ENCODE measurements at places on chromosomes 13 and 19.
A peak's percentile ranks its signal among the peaks of the same experiment; 100 is the strongest.

DNA sequence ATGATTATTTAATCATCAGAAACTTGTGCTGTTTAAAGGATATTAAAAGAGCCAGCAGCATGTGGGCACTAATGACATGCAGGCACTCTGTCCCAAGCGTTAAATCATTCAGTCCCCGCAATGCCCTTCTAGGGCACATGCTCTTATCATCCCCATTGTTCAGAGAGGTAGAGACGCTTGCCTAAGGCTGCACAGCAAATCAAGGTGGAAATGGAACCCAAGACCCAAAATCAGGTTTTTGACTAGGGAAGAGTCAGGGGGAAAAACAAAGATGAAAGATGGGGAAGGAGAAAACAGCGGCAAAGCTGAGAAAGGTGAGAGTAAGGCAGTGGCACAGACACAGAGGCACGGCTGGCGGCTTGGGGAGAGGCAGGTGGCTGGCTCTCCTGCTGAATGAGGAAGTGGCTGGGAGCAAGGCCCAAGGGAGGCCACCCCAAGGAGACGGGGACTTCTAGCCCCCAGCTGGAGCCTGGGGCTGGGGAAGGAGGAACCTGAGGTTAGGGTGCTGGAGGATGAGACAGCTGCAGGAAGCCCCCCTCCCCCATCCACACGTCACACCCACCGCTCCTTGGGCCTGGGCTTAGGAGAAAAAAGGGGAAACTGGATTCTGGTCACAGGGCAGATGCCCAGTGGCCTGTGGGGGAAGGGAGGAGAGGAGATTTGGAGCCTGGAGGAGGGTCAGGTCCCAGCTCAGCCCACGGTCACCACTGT is 1.0 kb upstream of the TYROBP start:
- no peak for DNase-seq

- DNase-seq: no peak
Measured at GRCh38 chr19:15216363-15216762, 15.6 kb upstream of the NOTCH3 start.

DNA sequence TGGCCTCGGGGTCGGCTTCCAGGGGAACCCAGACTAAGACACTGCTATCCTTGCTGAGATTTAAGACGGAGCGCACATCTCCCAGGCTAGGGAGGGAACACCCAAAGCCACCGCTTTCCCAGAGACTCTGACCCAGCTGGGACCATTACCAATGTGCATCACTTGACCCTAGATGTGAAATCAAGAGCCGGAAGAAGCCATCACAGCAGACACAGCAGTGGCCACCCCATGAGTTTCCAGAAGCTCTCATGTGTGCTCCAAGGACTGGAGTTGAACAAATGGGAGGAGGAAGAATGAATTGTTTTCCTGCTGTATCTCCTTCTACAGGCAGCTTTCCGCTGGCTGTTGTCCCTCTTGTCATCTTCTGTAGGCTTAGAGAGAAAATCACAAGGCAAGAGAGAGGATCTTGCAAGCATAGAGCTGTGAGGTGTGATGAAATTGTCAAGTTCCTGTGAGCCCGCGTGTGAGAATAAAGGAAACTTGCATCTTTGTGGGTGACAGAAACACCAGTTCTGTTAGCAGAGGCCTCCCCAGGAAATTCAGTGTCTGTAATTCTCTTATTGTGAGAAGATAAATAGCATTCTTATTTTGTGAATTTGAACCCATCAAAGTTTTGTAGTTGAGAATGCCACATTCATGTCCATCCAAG is 711.8 kb downstream of the UQCRFS1 start:
- no peak for DNase-seq

DNA sequence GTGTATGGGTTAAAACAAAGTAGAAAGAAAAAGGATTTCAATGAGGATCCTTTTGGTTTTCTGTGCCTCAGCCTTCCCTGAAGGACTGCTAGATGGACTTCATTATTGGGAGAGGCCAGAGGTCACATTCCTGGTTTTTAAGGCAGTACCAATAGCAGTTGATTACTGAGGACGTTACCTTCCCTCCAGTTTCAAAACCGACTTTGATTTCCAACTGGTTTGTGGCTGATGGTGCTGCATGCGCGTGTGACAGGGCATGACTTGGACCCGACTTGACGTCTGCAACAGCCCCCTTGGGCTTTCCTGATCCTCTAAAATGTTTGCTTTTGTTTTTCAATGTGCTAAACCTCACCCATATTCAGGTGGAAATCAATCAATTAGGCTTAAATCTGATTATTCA is 314.3 kb upstream of the ARGLU1 start:
- DNase-seq: no peak

- no peak for DNase-seq
Measured at GRCh38 chr13:41017159-41017558, 2.0 kb downstream of the ELF1 start.

DNA sequence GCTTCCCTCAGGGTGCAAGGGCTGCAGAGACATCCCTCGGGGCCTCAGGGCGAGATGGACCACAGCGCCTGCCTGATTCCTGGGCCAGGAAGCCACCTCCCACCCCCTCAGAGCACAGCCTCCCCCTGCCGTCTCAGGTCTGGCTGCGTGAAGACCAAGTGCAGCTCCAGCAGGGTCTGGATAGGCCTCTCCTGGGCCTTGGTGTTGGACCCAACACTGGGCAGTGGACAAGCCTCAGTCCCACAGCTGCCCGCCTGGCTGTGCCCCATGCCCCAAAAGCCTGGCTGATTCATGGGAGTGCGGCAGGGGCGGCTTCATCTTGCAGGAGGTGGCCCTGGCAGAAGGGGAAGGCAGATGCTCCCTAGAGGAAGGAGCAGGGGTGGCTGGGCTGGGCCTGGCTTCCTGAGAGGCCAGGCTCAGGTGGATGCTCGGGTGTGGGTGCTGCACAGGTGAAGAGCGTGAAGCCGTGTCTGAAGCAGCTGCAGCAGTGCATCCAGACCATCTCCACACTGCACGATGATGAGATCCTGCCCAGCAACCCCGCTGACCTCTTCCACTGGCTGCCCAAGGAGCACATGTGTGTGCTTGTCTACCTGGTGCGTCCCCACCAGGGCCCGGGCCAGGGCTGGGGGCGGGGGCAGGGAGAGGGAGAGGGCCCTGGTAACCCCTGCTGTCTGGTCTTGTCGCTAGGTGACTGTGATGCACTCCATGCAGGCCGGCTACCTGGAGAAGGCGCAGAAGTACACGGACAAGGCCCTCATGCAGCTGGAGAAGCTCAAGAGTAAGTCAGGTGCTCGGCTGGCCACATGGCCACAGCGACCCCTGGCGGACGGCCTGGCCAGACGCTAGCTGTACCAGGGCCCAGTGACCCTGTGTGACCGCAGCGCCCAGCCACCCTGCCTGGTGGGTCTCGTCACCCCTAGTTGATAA is 21.7 kb downstream of the MAU2 start:
- DNase-seq: peak; percentile 59

GRCh38 chr13:32639502-32640105 is 53.4 kb downstream of the PDS5B start:
- DNase-seq: peak; percentile 72

DNA sequence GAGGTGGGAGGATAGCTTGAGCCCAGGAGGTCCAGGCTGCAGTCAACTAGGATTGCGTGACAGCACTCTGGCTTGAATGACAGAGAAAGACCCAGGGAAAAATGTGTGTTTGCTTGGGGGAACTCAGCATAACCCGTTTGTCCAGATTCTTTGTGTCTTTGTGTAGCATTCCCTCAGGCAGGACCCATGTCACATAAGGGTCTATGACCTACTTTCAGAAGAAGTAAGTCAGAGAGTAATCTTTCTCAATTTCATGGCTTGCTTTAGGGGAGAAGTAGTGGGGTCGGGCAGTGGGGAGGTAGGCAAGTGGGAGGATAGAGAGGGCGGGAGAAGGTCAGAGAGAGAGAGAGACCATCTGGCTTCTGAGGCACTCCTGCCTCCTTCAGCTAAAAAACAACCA is 11.9 kb upstream of the PSPC1 start:
- no peak for DNase-seq

DNA sequence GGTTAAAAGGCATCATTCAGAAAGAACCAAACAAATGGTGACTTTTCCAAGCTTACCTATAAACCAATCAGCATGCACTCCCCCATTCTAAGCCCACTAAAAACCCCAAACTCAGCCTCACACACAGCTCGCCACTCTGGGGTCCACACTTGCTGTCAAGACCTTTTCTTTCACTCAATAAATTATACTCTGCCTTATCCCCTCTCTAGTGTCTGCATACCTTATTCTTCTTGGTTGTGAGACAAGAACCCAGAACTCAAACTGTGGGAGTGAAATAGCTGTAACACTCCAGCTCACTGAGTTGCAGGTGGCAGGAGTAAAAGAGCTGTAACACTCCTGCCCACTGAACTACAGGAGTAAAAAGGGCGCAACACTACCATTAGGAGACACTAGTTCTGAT is 559.0 kb downstream of the TBC1D4 start:
- DNase-seq: no peak

DNA sequence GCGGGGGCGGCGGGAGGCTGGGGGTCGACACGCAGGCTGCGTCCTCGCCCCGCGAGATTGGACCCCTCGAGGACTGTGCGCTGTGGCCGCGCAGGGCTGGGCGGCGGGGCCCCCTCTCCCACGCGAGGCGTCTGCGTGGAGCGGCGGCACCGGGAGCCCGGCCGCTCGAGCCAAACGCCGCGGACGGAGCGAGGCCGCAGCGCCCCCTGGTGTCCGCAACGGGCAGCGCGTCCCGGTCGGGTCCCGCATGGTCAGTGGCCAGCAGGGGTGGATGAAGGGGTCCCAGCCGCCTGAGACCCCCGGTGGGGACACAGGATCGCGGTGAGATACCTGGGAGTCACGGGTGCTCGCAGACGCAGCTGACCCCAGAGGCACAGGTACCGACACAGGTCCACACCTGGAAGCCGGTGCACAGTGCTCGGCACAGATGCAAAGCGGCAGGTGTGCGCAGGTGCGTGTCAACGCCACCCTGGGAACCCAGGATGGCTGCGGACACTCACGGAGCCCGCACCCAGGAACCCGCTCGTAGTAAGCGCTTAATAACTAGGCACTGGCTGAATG is 2.1 kb upstream of the CIRBP start:
- peak; percentile 67 for DNase-seq

DNA sequence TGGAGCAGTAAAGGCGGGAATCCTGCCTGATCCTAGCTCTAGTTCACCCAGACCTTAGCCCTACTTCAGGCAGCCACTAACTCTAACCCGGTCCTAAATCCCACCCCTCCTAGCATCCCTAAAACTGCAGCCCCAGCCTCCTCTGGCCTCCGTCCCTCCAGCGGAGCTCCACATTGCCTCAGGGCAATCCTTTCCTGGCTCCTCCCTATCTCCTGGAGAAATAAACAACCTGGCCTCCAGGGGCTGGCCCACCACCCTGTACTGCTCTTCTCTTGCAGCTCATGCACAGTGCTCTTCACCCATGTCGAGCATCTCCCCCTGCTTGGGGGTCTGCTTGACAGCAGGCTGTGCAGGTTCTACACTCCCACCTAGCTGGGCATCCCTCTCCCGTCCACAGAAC is 6.7 kb downstream of the POU2F2 start:
- DNase-seq: no peak

DNA sequence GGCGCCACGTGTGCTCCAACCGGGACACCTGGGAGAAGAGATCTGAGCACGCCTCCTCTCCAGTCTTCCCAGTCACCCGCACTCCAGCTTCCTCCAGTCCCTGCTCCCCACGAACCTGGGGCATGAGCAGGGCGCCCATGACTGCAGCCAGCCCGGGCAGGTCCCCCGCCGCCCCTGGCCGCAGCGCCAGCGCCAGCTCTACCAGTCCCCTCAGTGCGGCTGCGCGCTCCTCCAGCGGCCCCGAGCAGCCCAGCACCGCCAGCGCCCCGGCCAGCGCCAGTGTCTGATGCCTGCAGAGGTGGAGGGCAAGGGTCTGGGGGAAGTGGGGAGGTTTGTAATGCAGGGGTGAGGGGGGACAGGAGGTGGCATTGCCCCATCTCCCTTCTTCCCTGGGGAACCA is 13.1 kb downstream of the SH2D3A start:
- no peak for DNase-seq

- no peak for DNase-seq
Measured at GRCh38 chr13:86684402-86684801, 885.2 kb upstream of the SLITRK6 start.

DNA sequence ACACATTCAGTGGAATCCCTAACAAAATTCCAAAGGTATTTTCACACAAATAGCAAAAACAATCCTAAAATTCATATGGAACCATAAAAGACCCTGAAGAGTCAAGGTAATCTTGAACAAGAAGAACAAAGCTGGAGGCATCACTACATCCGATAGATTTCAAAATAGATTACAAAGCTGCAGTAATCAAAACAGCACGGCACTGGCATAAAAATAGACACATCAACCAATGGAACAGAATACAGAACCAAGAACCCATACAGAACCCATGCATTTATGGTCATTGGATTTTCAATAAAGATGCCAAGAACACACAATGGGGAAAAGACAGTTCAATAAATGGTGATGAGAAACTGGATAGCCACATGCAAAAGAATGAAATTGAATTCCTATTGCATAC is 32.5 kb downstream of the ZNF566 start:
- no peak for DNase-seq

DNA sequence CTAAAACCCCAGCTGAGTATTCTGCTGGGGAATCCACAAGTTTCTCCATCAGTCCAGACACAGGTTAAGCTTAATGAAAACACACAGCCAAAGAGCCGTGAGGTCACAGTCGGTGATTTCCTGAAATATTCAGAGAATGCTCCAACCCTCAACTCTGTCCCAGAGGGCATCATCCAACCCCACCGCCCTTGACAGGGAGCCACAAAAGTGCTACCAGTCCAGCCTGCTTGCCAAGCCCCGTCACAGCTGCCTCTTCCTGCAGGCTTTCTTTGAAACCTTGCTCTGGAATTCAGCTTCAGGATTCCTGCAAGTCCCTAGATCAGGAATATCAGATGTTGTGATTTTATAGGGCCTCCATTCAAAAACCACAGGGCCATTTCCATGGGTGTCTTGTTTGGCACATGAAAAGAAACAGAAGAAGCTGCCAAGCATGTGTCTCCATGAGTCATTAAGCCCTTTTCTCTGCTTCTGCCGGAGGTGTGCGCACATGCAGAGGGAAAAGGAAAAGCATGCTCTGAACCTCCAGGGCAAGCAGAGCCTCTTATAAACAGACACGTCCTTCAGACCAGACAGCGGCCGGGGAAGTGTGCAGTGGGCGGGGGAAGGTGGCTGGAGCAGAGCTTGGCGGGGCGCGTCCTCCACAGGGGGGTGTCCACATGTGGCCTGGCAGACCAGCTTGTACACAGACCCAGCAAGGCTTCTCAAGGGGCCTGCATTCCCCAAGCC is 164.7 kb downstream of the KATNAL1 start:
- DNase-seq: peak; percentile 98

Measured in myocyte (in vitro differentiated cells).